ENCODE measurements at places on chromosomes 6 and 20.

DNA sequence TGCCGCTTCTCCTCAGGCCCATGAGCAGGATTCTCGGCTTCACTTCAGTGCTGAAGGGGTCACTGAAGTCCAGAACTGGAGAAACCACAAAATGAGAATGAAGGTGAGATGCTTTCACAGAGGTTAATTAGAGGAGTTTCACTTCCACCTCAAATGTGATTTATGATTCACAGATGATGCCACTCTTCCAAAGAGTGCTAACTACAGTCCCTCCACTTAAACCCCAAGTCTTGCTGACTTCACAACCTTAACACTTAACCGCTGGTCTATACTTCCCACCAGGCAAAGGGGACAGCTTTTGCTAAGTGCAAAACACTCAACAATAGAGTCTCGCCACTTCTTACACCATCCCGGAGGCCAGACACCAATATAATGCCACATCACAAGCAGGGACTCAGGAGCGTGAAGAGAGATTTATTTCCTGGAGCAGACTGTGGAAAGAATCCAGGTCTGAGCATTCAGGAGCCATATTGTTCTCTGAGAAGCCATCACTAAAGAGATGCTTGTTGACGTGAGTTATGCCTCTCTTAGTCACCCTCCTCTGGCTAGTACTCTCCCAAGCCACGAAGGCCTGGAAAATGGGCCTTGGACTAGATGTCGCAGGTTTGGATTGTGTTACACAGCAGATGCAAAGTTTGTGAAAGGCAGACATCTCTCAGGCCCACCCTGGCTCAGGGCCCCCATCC lies 24.4 kb downstream of the RRAGD start:
- no peak for DNase-seq

DNA sequence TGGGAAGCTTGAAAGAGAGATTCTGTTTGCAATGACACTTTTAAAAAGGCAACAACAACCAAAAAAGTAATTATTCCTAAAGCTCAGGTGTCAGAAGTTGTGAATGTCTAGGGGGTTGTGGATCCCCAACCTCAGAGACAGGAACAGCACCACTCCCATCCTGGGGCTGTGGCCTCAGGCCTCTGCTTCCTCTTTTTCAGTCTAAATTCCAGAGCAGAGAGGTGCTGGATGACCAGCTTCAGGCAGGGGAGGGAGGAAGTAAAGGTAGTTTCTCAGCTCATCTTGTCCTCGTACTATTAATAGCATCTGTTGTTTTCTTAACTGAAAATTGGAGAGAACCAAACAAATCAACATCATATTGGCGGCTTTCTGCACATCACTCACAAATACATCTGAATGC lies 8.3 kb downstream of the NT5E start:
- no peak for DNase-seq

DNA sequence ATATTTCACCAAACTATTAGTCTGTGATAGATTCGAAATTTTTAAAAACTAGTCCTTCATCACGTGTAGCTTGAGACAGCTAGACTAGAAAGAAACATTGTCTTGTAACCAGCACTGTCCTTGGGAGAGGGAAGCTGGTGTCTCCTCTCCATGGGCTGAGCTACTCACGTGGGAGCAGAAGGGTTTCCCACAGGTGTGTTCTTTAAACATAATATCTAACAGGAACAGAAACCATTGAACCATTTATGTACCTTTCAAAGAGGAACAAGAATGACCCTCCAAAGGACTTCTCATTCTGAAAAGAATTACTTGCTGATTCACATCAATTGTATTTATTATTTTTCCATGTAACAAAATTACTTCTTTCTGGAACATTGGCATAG lies 72.4 kb upstream of the SYNJ2 start:
- no peak for DNase-seq

DNA sequence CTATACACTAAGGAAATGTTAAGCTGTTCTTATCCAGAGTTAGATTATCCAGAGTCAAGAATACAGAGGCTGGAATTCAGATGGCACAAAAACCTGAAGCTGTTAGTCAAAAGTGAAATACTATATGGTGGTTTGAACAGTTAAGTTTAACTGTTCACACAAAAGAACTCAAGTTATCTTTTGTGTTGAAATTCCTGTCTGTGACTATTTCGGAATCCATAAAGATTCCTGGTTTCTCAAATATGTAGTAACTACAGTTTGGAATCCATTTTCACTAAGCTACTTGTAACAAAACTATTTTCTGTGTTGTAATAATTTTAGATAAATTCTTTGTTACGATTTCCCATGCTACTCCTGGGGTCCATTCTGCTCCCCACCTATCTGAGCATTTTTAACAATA lies 24.5 kb downstream of the FIG4 start:
- DNase-seq = no peak

GRCh38 chr6:33384581-33385020 lies 7.0 kb upstream of the KIFC1 start:
- peak; percentile 52 for DNase-seq

- DNase-seq = no peak
These were observed 63.4 kb downstream of the RPP40 start for GRCh38 chr6:4940416-4940815.

DNA sequence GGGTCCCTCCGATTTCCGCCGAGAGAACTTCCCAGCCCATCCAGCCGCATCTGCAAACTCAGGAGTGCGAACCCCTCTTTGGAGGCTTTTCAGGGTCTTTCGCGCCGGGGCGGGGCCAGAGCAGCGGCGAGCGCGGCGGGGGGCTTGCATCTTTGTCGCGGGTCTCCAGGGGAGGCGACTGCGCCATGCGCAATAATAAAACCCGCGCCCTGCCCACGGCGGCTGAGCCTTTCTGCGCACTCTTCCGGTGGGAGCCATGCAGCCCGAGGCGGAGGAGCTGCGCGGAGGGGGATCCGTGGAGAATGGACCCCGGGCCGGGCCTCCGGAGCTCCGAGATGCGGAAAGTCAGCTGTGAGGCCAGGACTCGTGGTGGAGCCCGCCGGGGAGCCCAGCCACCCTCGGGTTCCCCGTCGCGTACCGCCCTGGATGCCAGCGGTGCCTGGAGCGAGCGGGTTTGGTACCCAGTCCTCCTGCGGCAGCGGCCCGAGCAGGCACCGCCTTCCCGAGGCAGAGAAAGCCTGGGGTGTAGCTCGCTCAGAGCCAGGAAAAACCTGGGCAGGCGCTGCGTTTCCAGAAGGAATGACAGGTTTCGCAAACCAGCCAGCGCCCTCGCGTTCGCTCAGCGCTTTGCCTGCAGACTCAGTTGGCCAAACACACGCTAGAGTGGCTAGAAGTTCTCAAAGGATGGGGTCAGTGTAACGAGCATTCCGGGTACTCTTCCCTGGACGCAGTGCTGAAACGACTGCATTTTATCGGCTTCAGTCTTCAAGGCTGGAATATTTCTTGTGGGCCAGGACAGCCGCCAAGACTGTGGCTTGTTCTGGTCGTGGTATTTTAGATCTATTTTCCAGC lies 1.2 kb downstream of the AKAP12 start:
- DNase-seq = peak; percentile 43

DNA sequence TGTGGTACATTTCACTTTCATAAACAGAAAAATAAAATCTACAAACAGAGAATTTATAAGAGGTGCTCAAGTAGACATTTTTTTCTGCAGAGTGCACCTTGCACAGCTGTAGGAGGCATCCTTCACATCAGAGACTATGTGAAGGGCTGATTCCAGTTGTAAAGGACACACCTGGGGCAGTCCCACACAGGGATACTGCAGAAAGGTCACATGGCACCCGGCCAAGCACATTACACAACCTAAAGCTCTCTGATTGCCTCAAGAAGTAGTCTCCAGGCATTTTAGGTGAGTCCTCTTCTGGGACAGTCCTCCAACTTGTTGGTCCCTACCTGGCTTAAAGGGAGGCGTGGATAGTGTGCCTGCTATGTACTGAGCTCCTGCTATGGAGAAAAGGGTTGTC lies 502.9 kb upstream of the NOX3 start:
- DNase-seq = no peak

GRCh38 chr6:17632934-17633333 lies 32.8 kb downstream of the FAM8A1 start:
- DNase-seq = no peak

GRCh38 chr6:33621711-33622388 lies 728 bp downstream of the ITPR3 start:
- DNase-seq = no peak

- DNase-seq = no peak
These were observed 52.0 kb upstream of the PRELID3B start for GRCh38 chr20:59094576-59094975.

GRCh38 chr20:31637660-31638059 lies at the start of gene COX4I2:
COX4I2 (plus strand) TSS chr20:31637912; CDS start chr20:31639018, 1,106 bp downstream.
- DNase-seq = no peak

DNA sequence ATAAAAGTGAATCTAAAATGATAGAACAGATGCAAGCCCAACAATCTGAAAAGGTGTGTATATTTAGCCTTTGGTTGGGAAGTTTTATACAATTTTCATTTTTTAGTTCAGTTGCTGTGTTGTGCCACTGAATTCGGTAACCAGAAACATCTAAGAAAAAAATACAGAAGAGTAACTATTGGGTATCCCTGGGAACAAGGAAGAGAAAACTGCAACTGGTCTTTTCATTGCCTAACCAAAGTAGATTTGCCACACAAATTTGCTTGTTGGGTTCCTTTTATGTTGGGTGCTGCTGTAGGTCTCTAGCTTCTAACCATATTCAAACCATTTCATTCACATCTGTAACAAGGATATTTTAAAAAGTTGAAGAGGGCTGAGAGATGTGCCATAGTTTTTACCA lies 2.8 kb upstream of the TMEM30A start:
- no peak for DNase-seq

GRCh38 chr6:69852706-69853105 lies 13.7 kb upstream of the COL19A1 start:
- no peak for DNase-seq

GRCh38 chr6:97262676-97263075 lies 20.3 kb downstream of the MMS22L start:
- DNase-seq = no peak

- no peak for DNase-seq
These were observed 13.5 kb downstream of the DLGAP4 start for GRCh38 chr20:36319356-36320260.

- DNase-seq = no peak
These were observed 144.7 kb downstream of the HIVEP2 start for GRCh38 chr6:142800240-142800639.

- no peak for DNase-seq
These were observed 106.6 kb downstream of the ATXN1 start for GRCh38 chr6:16654701-16655100.

- DNase-seq = no peak
These were observed 625.3 kb downstream of the MMUT start for GRCh38 chr6:48837744-48838143.

DNA sequence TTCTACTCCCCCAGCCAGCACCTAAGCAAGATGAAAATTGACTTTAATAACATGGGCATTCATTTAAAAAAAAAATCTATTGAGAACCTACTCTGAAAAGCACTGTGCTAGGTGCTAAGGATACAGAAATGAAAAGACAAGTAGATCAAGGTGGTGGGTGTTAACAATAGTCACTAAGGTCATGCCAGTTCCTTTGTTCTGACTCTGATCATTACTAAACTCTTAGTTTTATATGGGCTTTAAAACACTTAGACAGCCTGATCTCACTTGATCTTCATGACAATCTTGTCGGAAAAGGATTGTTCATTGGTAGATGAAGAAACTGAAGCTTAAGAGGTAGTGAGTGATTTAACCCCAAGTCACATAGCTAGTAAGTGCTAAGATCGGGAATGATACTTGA lies 285.7 kb upstream of the PRDM1 start:
- DNase-seq = no peak
